ENCODE measurements at places on chromosomes 4 and X.

DNA sequence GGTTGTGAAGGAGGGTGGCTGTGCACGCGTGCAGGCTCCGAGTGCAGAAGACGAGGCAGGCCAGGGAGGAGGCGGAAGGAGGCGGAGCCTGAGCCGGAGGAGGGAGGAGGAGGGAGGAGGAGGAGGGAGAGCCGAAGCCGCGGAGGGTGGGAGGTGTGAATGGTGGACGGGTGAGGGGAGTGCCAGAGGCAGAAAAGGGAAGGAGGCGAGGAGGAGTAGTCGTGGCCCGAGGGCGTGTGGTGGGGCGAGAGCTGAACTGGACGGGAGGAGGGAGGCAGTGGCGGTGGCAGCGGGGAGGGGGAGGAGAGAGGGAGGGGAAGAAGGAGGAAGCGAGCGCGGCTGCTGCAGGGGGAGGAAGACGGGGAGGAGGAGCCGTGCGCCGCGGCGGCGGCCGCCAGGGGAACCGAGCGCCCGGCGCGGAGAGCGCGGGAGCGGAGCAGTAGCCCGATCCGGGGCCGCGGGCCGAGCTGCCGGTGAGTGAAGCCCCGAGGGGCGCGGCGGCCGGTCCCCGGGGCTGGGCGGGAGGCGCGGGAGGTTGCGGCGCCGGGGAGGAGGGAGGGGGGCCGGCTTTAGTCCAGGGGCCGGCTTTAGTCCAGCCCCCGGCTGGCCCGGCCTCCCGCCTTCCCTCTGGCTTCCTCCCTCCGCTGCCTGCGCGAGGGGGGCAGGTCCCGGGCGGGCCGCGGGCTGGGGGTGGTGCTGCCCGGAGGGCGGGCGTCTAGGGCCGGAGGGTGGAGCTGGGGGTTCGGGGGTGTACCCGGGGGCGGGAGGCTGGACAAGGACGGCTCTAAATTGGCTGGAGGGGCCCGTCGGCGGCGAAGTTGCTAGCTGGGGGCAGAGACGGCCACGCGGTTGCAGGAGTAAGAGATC, at the start of gene TMEM164:
TMEM164 (plus strand) TSS at position 815 of the 867 bp plus-strand sequence. CDS start 661 bp downstream, outside the sequence.
- peak; percentile 83 for DNase-seq

DNA sequence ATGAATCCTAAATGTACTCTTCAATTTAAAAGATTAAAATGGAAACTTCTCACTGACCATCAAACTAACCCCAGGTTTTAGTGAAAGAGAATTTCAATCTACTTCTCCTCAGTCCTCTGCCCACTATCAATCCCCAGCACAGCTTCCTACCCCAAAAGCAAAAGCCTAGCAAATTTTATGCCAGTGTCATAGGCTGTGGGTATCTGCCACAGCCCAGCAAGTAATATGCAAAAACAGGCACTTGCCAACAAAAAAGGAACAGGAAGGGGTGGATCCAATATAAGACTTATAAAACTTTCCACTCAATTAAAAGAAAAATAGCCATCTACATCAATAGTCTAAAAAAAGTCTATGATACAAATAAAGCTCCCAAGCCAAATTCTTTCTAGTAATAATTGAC, 22.3 kb downstream of the CAMK2D start:
- DNase-seq, result no peak

DNA sequence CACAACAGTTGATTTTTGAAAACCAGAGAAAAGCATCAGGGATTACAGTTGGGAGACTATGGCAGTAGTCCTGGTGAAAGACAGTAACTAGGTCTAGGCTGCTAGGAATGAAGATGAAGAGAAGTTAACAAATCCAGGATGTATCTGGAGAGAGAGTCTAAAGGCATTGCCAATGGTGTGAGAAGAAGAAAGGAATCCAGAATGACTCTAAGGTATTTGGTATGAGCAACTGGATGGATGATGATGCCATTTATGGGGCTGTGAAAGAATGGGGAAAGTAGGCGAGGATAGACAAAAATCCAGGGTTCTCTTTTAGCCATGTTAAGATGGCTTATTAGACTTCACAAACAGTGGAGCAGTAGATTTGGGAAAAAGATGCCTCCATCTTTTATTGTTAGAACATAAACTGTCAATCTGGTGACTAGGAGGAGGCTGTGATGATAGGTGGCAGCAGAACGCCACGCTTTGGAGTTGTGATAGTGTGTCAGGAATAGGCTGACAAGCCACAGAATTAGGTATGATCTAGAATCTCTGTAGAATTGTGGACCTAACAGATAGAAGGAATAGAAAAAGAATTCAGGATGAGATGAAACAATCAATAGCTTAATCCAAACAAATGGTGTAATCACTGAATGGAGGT, 27.3 kb upstream of the JADE1 start:
- no peak for DNase-seq

GRCh38 chr4:151801547-151802516, 41.0 kb upstream of the GATB start:
- DNase-seq, result peak; percentile 50

- peak; percentile 96 for DNase-seq
Observed at GRCh38 chr4:184383497-184384055, 90.8 kb downstream of the IRF2 start.

- no peak for DNase-seq
Observed at GRCh38 chrX:113726009-113726408, 857.9 kb upstream of the HTR2C start.

GRCh38 chr4:85102606-85103005, 136.1 kb upstream of the WDFY3 start:
- DNase-seq, result peak; percentile 73

DNA sequence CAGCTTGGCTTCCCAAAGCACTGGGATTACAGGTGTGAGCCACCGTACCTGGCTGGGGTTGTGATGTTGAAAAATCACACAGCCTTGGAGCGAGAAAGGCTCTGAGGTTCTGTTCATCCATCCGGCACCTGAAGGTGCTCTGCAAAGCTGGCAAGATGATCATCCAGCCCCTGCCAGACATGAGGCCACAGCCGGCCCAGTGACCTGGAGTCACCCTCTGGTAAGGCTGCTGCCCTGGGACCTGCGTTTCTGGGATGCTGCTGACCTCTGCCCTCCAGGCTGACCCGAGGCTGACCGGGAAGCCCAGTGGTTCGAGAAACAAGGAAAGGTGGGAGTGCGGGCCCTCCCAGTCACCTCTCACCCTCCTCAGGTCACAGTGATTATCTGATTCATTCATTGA, 13.5 kb upstream of the WFS1 start:
- DNase-seq, result no peak

DNA sequence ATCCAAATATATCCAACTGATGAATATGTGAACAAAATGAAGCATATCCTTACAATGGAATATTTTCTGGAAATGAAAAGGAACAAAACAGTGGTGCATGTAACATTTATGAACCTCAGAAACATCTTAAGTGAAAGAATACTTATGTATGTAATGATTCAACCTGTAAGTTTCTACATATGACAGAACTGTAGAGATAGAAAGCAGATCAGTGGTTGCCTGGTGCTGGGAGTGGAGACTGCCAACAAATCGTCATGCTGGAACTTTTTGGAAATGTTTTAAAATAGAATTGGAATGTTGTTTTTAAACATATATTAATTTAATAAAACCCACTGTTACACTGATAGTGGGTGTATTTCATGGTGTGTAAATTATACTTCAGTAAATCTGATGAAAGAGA, 667.5 kb downstream of the RAPGEF2 start:
- DNase-seq, result peak; percentile 7

GRCh38 chr4:106268786-106269185, 47.2 kb downstream of the TBCK start:
- peak; percentile 55 for DNase-seq

DNA sequence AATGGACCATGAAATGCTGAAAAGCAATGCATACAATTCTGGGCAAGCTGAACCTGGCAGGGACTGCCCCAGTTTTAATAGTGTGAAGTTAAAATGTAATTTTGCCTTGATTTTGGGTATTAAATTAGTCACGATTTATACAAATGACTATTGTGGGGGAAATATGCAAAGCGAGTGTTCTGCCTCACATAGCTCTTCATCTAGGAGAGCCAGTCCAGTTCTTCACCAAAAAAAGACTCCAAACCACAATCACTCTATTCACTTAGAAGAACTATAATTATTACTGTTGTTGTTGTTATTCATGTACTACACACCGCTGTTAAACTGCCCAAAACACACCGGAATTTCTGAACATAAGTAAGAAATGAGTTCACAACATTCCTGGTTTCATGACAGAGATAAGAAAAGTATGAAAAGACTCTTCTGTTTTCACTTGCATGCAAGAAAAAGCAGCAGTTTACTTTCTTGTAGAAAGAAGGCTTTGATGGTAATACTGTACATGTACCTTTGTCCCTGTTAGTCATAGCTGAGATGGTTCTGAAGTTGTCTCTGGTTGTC, 101.9 kb downstream of the QRFPR start:
- DNase-seq, result peak; percentile 89

- no peak for DNase-seq
Observed at GRCh38 chr4:153099391-153100140, 104.7 kb upstream of the TRIM2 start.

DNA sequence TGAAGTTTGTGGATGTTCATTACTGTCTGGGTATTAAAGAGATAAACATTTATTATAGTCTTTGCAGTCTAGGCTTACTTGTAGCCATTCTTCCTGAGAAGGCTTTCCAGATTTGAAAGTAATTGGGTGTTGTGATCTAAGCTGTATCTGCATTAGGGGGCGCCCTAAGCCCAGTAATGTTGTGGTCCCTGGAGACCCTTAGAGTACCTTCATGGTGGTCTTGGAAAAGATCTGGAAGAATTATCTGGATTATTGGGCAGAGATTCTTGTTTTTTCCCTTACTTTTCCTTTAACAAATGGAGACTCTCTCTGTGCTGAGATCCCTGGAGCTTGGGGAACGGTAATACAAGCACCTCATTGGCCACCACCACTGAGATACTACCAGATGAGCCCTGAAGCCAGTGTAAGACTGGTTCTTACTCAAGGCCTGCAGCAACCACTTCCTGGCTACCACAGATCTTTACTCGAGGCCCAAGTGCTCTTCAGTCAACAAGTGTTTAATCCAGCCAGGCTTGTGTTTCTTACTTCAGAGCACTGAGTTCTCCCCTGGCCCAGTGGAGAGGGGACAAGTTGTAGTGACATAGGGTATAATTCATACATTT, 63.1 kb downstream of the RTL3 start:
- DNase-seq, result no peak

DNA sequence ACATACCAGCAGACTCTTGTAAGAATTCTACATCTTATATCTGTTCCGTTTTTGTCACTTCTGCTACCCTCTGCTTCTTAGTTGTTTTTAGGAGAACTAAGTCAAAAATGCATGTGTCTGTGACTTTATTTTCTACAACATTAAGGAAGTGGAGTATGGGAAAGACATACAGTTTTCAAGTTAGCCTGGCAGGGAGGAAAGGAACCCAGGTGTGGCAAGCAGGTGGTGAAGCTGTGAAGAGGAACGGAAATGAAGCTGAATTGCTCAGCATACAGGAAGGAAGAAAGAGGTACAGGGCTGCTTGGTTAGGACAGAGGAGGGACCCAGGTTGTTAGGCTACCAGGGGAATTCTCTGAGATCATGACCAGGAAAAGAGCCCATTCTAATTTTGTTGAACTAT, 9.4 kb downstream of the GPRIN3 start:
- DNase-seq, result no peak
